ENCODE measurements at places on chromosomes 5 and 9.

GRCh38 chr9:98375138-98375726 is 119.8 kb upstream of the TBC1D2 start:
- DNase-seq, result no peak

DNA sequence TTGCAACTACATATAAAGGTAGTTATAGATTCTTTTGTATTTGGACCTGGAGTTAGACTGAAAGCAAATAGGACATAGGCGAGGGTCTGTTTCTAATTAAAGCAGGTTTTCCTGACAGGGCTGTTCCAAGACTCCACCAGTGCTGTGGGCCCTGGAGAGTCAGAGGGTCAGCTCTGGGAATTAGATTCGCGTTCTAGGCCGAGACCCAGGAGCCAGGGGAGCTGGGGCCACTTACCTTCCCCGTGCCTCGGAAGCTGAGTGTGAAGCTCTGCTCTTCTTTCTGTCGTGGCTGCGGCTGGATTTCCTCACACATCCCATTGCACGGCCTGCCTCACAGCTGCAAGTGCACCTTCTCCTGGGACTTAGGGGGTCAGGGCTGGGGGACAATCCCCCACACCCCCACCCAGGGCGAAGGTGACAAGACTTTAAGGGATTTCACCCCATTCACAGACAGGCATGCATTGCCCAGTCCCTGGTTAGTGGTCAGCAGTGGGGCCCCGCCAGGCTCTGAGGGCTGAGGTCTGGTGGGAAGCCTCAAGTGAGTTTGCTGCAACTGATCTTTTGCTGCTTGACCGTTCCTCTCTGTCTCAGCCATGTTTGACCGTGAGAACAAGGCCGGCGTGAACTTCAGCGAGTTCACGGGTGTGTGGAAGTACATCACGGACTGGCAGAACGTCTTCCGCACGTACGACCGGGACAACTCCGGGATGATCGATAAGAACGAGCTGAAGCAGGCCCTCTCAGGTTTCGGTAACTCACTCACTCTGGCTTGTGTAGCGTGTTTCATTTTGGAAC is 15.3 kb upstream of the AHRR start:
- DNase-seq, result no peak

- no peak for DNase-seq
These were observed 33.0 kb upstream of the NFIB start for GRCh38 chr9:14346811-14347405.

DNA sequence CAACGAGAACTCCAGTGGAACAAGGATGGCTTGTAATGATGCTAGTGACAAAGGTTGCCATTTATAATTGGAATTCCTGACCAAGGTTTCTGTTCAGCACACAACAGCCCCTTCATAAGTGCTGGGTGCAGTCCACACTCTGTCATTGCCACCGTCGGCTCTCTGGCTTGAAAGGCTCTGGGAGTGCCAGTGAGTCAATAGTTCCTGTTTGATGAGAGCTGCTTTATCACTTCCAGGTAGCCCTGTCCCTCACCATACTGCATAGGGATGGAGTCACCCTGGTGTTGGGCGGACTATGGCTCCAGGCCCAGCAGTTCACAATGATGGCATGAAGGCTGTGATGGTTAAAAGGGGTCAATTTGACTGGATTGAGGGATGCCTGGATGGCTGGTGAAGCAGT is 34.6 kb upstream of the SEMA4D start:
- DNase-seq, result no peak

- DNase-seq, result no peak
These were observed 9.9 kb downstream of the ANP32B start for GRCh38 chr9:97993000-97993399.

Data from iPS DF 6.9 (cell line).